ENCODE measurements at places on chromosomes 7 and 10.

- DNase-seq, result peak; percentile 66
Observed at GRCh38 chr7:134750083-134751062, 29.1 kb upstream of the CALD1 start.

DNA sequence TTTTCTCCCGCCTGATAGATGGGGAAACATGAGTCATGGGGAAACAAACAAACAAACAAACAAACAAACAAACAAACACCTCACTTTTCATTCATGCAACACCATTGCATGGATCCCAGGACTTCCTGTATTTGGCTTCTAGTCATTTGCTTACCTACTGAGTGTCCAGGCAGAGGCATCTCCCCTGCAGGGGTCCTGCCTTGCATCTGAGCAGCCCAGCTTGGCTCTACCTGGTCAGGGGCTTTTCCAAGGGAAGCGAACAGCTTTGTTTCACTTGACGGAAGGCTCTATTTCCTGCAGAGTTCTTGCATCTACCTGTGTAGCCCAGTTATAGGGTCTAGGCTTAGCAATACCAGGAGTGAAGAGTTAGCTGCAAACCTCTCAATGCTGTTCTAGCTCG lies 374.2 kb downstream of the GATA3 start:
- DNase-seq, result no peak

GRCh38 chr10:103493362-103493915 lies at the start of gene NEURL1:
TSS of gene NEURL1 (plus strand) at chr10:103493705. CDS start at chr10:103494388, 683 bp downstream.
- no peak for DNase-seq

DNA sequence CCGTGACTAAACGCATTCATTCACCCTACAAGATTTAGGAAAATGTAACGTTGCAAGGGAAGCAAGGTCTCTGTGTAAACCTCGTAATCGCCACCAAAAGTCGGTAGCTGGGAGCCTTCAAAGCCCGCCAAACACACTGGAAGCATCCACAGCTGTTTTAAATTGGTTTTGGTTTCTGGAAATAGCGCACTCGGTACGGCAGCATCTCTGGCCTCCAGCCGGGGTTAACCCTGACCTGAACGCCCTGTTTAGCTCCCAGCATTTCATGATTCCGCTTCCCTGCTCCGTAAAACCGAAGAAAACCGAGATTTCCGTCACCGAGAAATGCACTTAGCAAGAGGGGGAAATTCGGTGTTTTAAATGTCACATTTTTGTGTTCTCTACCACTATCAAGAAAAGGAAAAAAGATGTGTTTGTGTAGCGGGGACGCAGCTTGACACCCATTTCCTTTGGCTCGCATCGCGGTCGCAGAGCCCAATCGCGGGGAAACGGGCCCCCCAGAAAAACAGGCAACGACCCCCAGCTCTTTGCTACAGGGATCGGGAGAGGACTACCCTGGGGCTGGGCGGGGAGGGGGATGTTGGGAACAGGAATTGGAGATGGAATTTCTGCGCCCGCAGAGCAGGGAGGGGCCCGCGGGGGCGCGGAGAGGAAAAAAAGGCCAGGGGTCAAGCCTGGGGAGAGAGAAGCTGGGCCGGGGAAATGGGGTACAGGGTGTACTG lies 646 bp downstream of the SGCE start:
- DNase-seq, result no peak

DNA sequence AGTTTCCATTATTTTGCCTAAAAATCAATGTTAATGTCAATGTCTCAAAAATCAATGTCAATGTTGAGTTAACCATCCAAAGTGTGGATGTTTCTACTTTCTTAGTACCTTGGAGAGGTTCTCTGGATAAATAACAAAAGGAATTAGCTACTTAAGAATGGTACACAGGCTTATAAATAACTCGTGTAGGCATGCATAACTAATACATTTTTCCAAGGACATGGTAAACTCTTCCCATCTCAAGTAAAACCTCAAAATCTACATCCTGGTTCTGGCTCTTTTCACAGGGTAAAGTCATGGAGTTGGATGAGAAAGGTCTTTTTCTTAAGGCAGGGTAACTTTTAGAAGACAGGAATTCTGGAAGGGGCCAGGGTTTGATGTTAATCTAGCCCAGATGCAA lies 59.9 kb downstream of the CAV1 start:
- no peak for DNase-seq

DNA sequence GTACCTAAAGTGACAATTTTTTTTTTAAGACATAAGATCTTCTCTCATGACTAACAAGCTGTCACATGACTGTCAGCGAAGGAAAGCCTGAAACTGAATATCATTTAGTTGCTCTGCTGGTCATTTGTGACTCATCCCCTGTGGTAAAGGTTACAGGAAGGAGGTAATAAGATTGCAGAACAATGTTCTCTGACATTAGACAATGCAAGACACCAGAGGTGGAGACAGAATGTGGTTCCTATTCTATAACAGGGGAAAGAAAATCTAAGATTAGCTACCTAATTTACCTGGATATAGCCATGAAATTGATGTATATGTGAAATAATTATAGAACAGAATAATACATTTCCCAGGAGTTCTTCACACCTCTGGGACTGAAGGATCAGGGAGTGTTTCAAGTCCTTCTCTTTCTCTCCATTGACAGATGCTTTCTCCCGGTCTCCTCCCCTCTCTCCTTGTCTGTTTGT lies 47.7 kb downstream of the LRGUK start:
- DNase-seq, result no peak

DNA sequence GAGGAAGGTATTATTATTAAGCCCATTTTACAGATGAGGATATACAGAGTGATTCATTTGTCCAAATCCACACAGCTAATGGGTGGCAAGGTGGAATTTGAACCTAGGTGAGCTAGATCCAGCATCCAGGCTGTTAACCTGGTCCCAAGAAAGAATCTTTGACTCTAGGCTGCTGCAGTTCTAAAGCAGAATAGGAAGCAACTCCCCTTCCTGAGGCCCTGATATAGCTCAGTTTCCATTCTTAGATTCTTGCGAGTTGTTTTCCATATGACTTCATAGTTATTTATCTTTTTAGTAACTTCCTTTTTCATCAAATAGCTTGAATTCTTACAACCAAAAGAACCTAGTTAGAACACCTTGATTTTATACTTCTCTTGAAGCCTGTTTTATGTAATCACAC lies 24.1 kb upstream of the ZC3HAV1L start:
- no peak for DNase-seq

GRCh38 chr7:141411133-141411532 lies 140.1 kb upstream of the AGK start:
- no peak for DNase-seq

- no peak for DNase-seq
Observed at GRCh38 chr7:104156842-104157277, 51.0 kb downstream of the ORC5 start.

- DNase-seq, result no peak
Observed at GRCh38 chr7:19362099-19362498, 216.9 kb upstream of the FERD3L start.

DNA sequence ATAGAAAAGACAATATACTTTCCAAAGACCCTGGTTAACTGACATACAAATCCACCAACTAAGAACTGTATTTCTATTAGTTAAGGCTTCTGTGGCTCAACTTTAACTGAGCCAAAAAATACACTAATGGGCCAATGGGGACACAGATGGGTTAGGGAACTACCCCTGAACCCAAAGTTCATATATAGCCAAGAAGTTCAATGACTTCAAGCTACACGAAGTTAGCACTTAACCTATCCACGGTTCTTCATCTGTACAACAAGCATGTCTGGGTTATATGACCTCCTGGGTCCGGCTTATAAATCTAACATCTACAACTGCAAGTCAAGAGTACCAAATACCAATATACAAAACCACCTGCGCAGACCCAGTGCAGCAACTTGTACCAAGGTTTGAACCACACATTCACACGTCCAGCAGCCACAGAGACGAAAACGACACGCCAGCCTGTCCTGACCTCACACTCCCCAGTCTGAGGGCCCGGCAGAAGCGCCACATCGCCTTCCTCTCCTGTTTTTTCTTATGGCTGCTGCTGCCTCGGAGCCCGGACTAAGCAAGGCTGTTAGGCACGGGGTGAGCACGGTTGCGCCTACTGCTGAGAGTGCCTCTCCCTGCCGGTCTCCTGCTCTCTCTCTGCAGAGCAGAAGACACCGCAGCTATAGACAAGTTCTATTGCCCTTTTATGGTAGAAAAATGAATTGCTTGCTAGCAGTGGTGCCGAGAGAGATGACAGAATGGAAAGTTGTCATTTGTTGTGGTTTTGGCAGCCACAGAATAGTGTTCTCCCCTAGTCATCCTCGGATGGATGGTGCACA lies 86.3 kb downstream of the RNF216 start:
- DNase-seq, result peak; percentile 68

GRCh38 chr10:54478601-54479000 lies 322.4 kb downstream of the PCDH15 start:
- no peak for DNase-seq

DNA sequence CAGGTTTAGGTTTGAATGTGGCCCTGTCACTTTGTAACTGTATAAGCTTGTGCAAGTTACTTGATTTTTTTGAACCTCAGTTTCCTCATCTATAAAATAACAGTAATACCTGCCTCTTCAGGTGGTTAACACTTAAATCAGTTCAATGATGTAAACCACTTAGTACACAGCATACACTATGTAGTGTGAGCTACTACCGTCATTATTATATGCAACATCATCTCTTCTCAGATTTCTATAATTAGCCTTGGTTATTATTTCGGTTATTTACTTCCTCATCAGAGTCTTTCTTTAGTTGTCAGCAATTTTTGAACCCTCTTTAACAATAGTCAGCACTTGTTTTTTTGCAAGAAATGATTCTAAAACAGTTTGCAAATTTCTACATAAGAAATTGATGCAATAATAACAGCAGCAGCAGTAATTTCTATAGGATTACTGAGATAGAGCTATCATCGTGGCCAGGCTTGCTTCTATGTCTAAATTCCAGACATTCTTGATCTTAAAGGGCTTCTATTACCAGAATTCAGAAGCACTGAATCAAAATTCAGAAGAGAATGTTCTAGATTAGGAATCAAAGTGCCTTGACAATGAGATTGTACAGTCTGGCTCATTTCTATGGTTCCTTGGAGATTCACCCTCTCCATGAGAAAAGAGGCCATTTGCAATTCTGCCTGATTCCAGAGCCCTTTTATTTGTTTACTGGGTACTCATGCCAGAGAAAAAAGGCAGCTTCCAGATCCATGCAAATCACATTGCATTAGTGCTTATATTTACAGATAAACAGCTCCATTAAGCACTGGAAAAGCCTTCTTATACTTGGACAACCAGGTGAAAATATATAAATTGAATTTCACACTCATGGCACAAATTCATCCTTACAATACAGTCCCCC lies 25.0 kb upstream of the WDR11 start:
- no peak for DNase-seq

- no peak for DNase-seq
Observed at GRCh38 chr7:41809116-41809515, 106.2 kb upstream of the INHBA start.

- no peak for DNase-seq
Observed at GRCh38 chr7:11760372-11760771, 71.6 kb downstream of the THSD7A start.

DNA sequence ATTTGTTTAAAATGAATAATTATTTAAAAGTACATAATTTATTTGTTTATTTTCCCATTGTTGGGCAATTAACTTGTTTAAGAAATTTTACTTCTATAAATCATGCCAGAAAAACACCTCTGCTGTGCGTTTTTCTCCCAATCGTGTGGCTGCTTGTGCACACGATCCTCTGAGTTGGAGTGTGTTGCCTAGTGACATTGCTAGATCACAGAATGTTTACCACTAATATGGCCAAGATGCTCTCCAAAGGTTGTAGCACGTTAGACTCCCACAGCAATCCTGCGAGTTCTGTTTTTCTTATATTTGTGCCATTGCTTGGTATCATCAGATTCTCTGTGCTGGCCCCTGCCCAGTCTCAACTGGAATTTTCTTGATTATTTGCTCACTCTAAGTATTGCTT lies 207.1 kb upstream of the ADCY1 start:
- no peak for DNase-seq

DNA sequence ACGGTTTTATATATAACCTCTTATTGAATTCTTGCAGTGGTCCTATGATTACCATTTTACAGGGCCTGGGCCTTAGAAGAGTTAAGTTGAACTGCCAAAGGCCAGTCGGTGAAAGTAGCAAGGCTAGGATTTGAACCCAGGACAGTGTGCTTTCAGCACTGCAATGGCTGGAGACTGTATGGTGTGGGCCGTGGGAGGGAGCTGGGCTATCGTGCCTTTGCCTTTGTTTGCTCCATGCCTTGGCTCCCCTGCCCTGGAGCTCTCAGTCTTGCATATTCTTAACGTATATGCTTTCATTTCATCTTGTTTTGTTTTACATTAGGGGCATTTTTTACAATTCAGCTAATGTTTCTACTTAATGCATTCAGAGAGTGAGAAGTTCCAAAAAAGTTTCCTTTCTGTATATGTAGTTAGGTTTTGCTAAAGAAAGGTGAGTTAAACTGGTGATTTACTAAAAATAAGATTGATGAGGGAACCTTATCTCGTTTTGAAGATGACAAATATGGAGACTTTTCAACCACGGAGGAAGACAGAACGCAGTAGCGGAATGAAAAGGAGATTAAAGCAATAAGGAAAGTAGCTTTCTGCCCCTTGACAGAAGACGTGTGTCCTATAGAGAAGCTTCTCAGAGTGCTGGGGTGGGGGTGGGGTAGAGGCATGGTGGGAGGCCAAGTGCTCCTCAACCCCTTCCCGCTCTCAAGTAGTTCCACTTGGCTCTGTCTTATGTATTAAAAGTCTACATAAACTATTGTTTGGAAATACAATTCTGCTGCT lies 82.5 kb downstream of the RTKN2 start:
- no peak for DNase-seq

- no peak for DNase-seq
Observed at GRCh38 chr10:89095701-89096391, 105.2 kb downstream of the FAS start.

DNA sequence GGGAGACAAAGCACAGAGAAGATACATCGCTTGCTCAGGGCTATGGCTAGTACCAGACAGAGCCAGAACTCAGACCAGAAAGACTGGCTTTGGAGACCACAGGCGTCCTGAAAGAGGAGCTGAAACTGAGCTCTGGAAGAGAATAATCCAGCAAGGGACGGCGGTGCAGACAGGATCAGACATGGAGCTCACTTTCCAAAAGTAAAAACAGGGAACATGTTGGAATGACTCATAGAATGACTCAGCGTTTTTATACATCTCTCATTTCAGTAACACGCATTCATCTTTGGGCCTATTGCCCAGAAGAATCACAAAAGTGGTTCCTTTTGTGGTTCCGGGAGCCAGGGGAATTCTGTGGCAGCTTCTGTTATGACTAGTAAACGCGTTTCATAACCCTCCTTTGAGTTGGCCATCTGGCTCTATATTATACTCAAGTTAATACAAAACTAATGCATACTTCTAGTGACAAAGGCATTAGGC lies 37.2 kb downstream of the PLEKHS1 start:
- DNase-seq, result no peak

DNA sequence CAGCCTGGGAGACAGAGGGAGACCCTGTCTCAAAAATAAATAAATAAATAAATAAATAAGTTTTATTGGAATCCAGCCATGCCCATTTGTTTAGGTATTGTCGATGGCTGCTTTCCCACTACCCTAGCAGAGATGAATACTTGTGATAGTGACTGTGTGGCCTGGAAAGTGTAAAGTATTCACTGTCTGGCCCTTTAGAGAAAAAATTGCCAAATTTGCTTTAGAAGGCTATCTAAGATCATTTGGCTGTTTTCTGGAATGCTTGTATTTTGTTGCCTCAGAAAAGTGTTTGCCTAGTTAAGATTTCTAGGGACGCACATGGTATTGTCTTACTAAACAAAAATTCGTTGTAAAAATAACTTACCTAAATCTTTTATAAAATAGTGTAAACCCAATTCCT lies 35.4 kb downstream of the CHN2 start:
- DNase-seq, result no peak

- no peak for DNase-seq
Observed at GRCh38 chr10:120701381-120701780, 149.8 kb upstream of the WDR11 start.
